ENCODE measurements at places on chromosomes 4 and X. TPM values are rescaled to one million over a fixed set of nuclear protein-coding genes. Genes with fewer than 3 reads are reported as not detected.
A peak's percentile ranks its signal among the peaks of the same experiment; 100 is the strongest.

DNA sequence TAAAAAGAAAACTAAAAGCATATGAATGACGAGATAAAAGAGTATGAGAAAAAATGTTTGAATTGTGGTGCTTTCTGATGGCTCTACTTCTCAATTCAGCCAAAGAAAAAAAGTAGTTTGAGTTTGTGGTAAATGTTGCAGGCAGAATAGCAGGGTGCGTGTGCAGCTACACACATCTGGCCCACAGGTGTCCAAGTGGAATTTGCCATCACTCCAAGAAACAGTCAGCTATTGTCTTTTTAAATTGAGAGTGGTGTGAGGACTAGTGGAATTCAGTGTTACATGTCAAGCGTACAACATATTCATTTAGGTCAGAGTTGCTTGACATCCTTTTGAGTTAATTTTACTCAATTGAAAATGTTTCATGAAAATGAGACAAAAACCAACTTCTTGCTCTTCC is 424.8 kb upstream of the MAD2L1 start:
- DNase-seq: no peak

- no peak for DNase-seq
These were observed 11.5 kb downstream of the PPP2R2C start for GRCh38 chr4:6460876-6461275.

TMPRSS11A gene
- not detected for total RNA-seq

FAM9C gene
- total RNA-seq: not detected

ZNF41 gene
- total RNA-seq: 14.7 TPM

DNA sequence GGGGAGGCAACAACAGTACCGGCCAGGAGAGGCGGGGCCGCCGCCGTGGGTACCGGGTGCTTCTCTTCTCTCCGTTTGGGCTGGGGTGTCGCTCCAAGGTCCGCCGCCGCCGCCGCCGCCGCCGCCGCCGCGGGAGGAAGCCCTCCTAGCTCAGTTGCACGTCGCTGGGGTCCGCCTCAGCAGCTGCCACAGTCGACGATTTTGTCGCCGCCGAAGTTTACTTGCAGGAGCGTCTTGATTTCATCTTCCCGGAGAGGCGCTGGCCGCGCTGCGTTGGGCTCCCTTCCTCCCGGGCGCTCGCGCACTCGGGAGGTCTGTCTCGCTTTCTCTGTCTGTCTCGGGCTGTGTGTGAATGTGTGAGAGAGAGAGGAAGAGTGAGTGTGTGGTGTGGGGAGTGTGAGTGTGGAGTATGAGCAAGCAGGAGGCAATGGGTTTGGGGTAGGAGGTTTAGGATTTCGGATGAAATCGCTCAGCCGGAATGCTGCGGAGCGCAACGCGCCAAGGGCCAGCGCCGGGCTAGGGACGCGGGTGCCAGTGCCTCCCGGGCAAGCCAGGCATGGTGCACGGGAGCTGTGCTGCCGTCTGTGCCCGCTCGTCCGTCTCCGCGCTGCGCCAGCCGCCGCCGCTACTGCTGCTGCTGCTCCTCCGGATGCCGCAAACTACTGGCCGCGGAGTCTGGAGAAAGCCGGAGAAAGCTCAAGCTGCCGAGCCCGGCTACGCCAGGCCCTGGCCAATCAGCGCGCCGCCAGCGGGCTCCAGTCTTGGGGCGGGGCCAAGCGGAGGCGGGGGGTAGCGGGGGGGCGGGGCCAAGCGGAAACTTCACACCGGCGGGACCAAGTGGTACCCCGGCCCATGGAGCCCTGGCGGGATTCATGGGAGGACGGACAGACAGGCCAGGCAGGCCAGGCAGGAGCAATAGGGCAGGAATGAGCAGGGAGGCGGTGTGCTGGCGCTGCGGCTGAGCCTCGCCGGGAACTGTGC is at the start of gene PCDH19:
Gene PCDH19, minus strand, starts transcription at position 664 of the 981 bp plus-strand sequence. CDS start 1,676 bp downstream, outside the sequence.
- DNase-seq: peak; percentile 52

MAGEA2 gene
- not detected for total RNA-seq

DNA sequence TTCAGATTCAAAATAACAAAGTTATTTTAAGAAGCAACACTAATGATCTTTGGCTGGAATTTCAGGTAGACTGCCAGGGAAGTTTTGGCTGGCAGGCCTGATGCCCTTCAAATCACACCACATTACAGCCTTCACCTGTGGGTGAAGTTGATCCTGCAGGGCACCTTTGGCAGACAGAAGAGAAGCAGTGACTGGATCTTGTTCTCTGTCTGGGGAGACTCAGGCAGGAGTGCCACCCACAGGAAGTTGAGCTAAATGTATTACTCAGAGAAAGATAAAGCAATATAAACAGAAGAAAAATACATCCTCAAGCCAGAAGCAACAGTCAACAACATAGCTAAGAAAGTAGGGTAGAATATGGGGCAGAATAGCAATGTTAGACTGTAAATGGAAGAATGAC is 12.8 kb upstream of the CFAP299 start:
- no peak for DNase-seq

SPACA5 gene
- not detected for total RNA-seq

GRCh38 chrX:106862972-106863688 is 40.0 kb downstream of the RIPPLY1 start:
- DNase-seq: no peak

- no peak for DNase-seq
These were observed 2.6 kb upstream of the ADH1A start for GRCh38 chr4:99293357-99293756.

CT83 gene
- not detected for total RNA-seq

- no peak for DNase-seq
These were observed 7.2 kb downstream of the IBSP start for GRCh38 chr4:87806520-87806919.

- DNase-seq: no peak
These were observed 26.4 kb downstream of the GAK start for GRCh38 chr4:905485-906338.

- DNase-seq: no peak
These were observed 37.1 kb downstream of the SRPX start for GRCh38 chrX:38183596-38183995.
